Activated CD4-positive, CD25-positive, alpha-beta regulatory T cell (primary cell): ENCODE measurements at places on chromosomes 1 and 21.

GRCh38 chr21:28590676-28591075, 402.0 kb downstream of the LTN1 start:
- DNase-seq: no peak

- no peak for DNase-seq
These were observed 85.5 kb downstream of the CLIC4 start for GRCh38 chr1:24830680-24831272.

GRCh38 chr1:161914595-161914994, 109.1 kb downstream of the OLFML2B start:
- no peak for DNase-seq

GRCh38 chr1:39777306-39777705, 6.2 kb upstream of the OXCT2 start:
- DNase-seq: no peak

DNA sequence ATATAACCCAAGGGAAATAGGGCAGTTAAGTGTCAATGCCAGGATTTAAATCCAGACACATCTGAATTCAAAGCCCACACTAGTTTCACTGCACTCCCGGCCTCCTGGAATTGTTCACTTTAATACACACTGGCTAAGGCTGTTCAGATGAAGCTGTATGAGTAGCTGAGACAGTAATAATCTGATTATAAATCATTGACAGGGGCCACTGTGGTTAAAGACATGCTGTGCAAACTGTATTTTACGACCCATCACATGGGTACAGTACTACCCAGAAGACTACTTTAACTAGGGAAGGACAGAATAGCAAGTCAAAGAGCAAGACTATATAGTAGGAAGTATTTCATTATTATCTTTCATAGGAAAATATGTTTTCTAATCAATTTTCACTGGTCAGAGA, 16.1 kb upstream of the NTNG1 start:
- no peak for DNase-seq

DNA sequence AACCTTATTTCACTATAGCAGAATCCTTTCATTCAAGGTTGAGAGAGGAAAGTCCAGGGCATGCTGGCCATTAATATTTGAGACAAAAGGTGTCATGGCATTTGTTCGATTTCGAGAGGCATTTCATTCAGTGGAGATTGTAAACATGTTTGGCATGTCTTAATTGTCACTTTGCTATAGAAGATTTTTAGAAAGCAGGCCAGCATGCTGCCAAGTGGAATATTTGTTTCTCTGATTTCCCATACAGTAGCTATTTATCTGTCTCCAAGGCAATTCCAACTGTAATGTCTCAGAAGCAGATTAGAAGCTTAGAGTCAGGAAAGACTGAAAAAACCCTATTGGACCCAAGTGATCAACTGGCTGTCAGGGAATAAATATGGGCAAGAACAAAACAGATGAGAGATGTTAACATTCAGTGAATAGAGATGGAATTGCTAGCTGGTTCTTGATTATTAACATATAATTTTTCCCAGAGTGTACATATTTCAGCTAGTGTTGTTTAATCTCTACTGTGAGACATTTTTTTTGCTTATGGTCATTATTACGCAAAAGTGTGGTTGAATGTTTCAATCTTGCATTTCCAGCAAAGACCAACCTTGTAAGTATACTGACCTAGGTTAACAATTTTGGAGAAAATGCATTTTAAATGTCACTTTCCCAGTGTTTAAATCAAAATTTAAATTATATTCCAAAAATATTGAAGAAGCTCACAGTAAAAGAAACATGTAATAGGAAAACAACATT, 174.6 kb downstream of the KCNK2 start:
- no peak for DNase-seq

- DNase-seq: no peak
These were observed 185.3 kb upstream of the POU3F1 start for GRCh38 chr1:38231941-38232340.

DNA sequence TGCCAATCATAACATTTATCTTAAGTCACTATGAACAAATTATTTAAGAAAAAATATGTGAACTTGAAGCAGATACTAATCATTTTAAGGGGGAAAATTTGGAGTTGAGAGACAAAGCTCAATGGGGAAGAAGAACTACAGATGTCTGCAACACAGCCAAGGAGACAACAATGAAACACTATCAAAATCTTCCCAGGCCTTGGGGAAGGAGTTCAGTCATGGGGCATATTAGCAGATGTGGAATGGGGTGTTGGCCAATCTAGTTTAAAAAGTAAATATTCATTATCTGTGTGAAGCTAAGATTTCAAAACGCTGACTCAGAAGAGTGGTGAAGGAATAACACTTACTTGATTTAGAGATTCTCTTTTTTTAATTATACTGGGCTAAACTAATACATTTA, 671.6 kb upstream of the ZP4 start:
- no peak for DNase-seq

DNA sequence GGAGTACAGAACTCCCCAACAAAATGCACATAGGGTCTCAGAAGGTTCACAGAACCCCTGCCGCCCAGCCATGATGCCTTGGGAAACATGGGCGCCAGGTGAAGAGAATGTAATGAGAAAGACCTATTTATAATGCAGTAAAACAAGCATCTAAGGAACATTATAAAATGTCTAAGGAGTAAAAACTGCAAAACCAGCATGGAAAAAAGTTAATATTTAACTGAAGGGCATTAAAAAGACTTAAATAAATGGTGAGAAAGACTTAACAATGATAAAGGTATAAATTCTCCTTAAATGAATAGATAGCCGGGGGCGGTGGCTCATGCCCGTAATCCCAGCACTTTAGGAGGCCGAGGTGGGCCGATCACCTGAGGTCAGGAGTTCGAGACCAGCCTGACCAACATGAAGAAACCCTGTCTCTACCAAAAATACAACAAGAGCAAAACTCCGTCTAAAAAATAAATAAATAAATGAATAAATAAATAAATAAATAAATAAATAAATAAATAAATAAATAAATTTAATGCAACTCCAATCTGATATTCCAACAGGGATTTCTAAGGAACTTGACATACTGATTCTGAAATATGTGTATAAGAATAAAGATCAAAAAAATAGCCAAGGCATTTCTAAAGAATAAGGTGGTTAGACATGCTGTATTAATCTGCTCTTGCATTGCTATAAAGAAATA, 27.3 kb upstream of the ACOT11 start:
- no peak for DNase-seq

DNA sequence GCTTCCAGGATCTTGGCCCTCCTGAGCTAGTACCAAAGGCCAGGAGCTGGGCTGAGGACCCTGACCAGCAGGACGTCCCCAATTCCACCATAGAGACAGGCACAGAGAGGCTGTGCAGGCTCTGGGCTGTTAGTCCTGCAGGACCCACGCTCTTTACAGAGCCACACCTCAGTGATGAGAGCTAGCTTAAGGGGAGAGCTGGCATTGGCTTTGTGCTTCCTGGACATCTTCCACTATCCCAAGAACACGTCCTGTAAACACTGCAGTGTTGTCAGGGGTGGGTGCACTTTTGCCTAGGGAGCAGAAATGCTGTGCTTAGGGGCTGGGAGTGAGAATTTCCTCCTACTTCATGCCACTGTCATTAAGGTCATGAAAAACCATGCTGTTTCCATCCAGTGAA, 91.7 kb upstream of the EDN2 start:
- no peak for DNase-seq

GRCh38 chr21:31338908-31339368, 5.1 kb downstream of the TIAM1 start:
- DNase-seq: no peak

GRCh38 chr1:7672864-7673263, 98.2 kb upstream of the VAMP3 start:
- no peak for DNase-seq

DNA sequence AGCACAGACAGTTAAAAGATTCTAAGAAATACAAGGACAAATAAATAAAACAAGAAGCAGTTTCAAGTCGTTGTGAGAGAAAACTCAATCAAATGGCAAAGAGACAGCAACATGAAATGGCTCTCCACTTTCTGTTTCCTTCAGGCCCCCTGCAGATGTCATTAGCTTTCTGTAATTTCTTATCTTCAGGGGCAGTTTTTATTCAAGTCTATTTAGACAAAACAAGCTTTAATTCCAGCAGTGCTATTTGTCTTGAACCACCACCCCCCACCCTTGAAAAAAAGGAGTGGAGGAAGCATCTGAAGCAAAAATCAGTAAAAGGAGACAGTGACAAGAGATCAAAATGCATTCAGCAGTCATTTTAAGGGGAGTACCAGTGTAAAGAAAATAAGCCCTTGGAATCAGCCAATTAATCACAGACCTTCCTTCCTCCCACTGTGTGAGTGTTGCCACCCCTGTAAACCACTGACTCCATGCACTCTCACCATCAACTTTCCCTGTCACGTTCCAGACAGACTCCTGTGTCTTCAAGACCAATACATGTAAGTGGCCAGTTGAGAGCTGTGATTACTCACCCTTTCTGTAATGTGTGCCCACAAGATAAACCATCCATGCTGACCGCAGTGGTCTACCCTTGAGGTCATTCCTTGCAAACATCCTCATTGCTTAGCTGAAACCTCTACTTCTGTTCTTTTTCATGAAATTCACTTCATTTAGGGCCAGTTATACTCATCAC, 136.1 kb upstream of the HOOK1 start:
- no peak for DNase-seq

- DNase-seq: no peak
These were observed 54.9 kb downstream of the TMEM53 start for GRCh38 chr1:44619261-44619900.
